Pericardium fibroblast (primary cell): ENCODE measurements at places on chromosomes 11 and 22. TPM values are rescaled to one million over a fixed set of nuclear protein-coding genes. Genes with fewer than 3 reads are reported as not detected.

The ARHGEF17 gene
- total RNA-seq = 23.9 and 40.4 TPM in 2 replicates

The TRPM5 gene
- total RNA-seq = 0.12 TPM in 1 of 2 replicates, not detected in the other

The HORMAD2 gene
- not detected in 2 replicates for total RNA-seq

The FBXO7 gene
- total RNA-seq = 59.3 and 83.2 TPM in 2 replicates

The ZNF215 gene
- 1.5 and 2.5 TPM in 2 replicates for total RNA-seq

The GGT5 gene
- total RNA-seq = 35.2 and 114 TPM in 2 replicates

The OR10A3 gene
- total RNA-seq = not detected in 2 replicates

The LDHAL6A gene
- total RNA-seq = not detected in 2 replicates

The IRAG1 gene
- total RNA-seq = 1.0 and 4.2 TPM in 2 replicates

The OR8D2 gene
- total RNA-seq = not detected in 2 replicates

The PHLDA2 gene
- total RNA-seq = 12.9 and 19.1 TPM in 2 replicates

The SYNGR1 gene
- total RNA-seq = 10.7 and 14.9 TPM in 2 replicates

The MMP10 gene
- 0.12 and 1.7 TPM in 2 replicates for total RNA-seq

The CTSW gene
- total RNA-seq = not detected in 2 replicates

The OR8B3 gene
- total RNA-seq = not detected in 2 replicates

The OR52M1 gene
- total RNA-seq = not detected in 2 replicates

The OR51B4 gene
- total RNA-seq = not detected in 2 replicates

The MYRF gene
- 3.8 and 25.6 TPM in 2 replicates for total RNA-seq

The HBE1 gene
- total RNA-seq = not detected in 2 replicates

The ZNF280B gene
- 1.2 and 1.7 TPM in 2 replicates for total RNA-seq

The OR8D4 gene
- not detected in 2 replicates for total RNA-seq

The MFNG gene
- not detected in 2 replicates for total RNA-seq

The DBX1 gene
- not detected in 2 replicates for total RNA-seq
